ENCODE measurements at places on chromosomes 6 and 20.

DNA sequence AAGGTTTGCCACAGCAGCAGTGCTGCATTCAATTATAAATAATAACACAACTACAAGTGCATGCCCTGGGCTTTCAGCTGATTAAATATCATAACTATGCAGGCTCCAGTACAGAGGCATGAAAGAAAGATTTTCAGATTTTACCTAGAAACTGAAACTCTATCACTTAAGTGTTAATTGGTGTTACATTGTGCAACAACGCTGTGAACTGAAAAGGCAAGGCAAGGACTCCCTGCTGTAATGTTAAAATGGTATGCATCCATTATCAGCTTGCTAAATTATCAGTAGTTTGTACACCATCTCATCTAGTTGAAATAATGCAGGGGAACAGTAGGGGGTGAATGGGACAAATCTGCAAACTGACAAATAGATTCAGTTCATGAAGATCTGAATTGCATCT, 976.7 kb upstream of the MANEA start:
- no peak for DNase-seq

DNA sequence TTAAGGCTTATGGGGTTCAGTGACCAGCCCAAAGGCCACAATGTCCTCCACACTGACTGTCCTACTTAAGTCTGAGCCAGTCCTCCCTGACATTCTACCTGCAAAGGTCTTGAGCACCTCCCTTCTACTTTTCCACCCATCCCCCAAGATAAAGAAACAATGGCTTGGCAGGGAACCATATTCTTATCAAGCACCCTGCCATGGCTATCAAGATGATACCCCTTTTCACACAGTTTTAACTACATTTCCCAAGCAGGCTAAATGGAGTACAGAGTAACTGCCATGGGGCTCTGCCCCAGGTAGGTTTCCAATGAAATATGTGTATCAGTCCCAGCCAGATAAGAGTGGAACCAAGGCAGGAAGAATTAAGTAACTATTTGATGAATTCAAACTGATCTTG, 85.9 kb upstream of the MOCS1 start:
- no peak for DNase-seq

GRCh38 chr6:168196385-168196860, 117.4 kb upstream of the FRMD1 start:
- DNase-seq, result peak; percentile 65

DNA sequence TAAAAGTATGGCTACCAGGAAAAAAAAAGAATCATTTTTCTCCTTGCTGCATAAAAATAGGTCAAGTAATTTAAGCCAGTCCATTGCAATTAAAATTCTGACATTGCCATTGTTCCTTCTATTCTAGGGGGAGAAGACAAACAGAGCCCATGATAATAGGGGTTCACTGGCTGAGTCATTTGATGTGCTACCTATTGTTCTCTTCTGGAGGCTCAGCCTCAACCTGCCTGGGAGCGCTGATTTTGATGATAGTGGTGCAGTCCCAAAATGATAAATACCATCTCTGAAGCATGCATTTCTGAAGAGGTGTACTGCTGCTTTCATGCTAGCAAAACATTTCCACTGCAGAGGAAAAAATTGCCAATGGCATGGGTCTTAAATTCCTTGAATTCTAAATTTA, 5.8 kb downstream of the CITED2 start:
- DNase-seq, result no peak

Measured in SHP77 treated with DMSO at 0.1 percent for 48 hours (cell line).